Activated T-helper 1 cell treated with Interleukin-2 at 50 U/mL for 16 hours (primary cell): ENCODE measurements at places on chromosomes 2 and 18.

DNA sequence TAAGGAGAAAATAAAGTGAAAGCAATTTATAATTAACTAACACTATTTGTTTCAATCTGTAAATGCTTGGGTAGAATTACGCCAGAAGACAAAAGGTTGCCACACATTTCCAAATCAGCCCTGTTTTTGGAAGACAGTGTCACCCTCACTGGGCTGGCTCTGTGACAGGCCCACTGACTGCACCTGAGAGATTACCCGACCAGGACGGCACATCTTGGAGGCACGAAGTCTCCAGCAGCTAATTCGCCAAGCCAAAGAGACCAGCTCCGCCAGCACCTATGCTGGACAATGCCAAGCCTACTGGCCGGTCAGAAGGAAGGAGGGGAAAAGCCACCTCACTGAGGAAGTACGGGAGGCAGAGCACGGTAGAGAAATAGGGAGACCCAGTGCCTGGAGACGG lies 61.9 kb downstream of the CYB5A start:
- DNase-seq, result no peak

- no peak for DNase-seq
Measured at GRCh38 chr18:677951-678381, 20.5 kb downstream of the TYMS start.

GRCh38 chr2:37616677-37617005 lies 54.8 kb downstream of the CDC42EP3 start:
- no peak for DNase-seq

DNA sequence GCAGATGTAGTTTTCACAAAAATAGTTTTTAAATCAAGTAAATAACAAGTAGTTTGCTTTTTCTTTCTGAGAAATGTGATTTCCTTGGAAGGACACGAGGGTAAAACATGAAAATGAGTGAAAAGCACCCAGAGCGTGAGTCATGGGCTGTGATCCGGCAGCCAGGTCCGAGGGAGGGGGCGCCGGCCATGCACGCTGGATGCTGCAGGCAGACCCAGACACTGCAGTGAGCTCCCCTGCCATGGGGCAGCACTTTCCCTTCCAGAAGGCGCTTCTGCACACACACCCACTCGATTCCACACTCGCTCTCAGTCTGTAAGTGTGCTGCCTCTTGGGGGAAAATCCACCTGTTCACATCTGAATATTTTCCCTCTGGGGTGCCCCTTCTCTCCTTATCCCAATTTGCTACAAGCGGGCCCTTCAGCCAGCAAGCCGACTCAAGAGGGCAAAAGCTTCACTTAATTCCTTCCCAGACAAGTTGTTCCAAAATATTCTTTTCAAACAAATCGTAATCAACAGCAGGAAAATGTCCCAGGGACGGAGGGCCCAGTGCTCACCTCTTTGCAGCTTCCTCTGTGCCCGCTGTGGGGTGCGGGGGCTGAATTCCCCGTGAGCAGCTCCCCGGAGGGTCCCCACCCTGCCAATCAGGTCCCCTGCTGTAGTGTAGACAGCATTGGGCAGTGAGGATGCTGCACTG lies 87.0 kb upstream of the ID2 start:
- no peak for DNase-seq

- no peak for DNase-seq
Measured at GRCh38 chr2:34719206-34719605, 1120.1 kb upstream of the FAM98A start.

- no peak for DNase-seq
Measured at GRCh38 chr2:240791821-240792628, 28.0 kb downstream of the KIF1A start.

- no peak for DNase-seq
Measured at GRCh38 chr2:185511925-185512324, 226.7 kb upstream of the FSIP2 start.

- DNase-seq, result no peak
Measured at GRCh38 chr18:32459361-32460101, 11.2 kb downstream of the GAREM1 start.

DNA sequence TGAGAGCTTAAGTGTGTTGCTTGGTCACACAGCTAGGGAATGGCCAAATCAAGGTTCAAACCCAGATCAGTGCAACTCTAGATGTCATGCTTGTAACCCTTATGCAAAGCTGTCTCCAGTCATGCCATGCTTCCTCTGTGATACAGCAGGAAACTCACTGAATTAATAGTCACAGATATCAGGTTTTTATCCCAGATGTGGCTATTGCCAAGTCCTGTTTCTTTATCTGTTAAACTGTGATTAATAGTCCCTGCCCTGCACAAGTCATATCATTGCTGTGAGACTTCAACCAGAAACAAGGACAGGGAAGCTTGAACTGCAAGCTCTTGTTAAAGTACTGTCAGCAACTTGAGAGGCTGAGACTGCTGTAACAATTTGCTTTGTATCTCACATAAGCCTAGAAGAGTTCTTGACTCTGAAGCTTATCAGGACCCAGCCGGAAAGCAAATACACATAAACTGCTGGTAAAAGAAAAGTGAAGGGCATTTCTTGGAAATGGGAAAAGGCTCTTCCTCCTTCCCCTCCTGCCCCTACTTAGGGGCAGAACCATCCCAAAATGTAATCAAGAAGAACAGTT lies 609.0 kb downstream of the DCC start:
- no peak for DNase-seq

DNA sequence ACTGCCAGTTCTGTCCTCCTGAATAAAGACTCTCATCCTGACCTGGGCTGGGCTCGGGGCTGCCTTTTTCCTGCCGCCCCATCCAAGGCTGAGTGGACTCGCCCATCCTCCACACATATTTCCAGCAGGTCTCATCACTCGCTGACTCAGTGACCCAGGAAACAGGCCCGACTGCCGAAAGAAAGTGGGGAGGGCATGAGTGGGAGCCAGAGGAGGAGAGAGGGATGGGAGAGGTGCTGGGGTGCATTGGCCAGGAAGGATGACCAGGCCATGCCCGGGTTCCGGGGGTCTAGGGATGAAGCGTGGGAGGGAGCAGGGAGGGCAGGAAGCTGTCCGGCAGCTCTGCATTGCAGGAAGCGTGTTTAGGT lies 66.7 kb downstream of the TWIST2 start:
- no peak for DNase-seq

GRCh38 chr2:200471324-200471848 lies 38.5 kb downstream of the KCTD18 start:
- DNase-seq, result no peak

- no peak for DNase-seq
Measured at GRCh38 chr2:15686643-15687042, 95.0 kb downstream of the DDX1 start.
